ENCODE measurements at places on chromosomes 6 and 20.

GRCh38 chr20:33640287-33640686, 21.8 kb upstream of the C20orf144 start:
- no peak for DNase-seq

GRCh38 chr20:47320990-47321805, 35.3 kb downstream of the ZMYND8 start:
- no peak for DNase-seq

DNA sequence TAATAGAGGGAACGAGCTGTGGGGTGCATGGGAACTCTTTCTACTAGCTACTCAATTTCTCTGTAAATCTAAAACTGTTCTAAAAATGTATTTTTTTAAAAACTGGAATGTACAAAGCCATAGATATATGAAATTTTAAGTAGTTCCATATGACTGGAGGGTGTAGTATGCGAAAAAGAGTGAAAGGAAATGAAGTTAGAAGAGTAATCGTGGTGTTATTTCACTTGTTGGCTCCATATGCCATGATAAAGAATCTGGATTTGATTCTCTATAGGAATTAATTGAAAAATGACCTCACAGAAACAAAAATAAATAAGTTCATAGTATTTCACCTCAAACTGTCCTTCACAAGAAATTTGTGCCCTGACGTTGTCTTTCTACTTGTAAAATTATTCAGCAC, 500.2 kb downstream of the TENT5A start:
- DNase-seq, result no peak

DNA sequence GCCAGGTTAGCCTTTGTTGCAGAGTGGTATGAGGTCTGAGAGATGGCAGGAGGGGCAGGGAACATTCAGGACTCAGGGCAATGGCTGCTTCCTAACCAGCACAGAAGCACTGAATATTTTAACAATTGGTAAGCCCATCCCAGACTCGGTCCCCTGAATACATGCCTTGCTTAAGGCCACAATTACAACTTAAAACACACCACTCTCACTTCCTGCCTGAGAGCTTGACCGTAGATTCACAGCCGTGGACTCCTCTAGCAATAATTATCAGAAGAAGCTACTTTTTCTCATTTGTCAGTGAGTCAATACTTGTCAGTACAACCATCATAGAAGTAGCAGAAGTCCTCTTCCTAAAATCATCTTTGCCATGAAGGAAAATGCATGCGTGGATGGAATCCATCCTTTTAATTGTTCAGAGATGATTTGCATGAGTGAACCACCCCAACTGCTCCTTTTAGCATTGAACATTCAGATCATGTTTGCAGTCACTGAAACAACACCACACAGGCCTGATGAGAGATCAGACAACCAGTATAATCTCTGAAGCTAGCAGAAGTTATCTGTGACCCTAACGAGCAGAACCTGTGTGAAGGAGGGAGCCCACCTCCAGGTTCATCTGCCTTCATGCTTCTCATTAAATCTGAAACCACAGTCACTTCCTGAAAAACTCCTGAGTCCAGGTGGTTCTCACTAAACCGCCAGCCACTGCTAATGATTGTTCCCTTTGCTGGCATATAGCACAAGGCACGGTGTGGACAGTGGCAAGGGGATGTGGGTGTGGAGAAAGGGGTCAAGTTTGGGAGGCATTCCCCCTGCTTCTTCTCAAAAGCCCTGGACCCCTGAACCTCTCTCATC, 333.9 kb upstream of the CNR1 start:
- DNase-seq, result no peak

DNA sequence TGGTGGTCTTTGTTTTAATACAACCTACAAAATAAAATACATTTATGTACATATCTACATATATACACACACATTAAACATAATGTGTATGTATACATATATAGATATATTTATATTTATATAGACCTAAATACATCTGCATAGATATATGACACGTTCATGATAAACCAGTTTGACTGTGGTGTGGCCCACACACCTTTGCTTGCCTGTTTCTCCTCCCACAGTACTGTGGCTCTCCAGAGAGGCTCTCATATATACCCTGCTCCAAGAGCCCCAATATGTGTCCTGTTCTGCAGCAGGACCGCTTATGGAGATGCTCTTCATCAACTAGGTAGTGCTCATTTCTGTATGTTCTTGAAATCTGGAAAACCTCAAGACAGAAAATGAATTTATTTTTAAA, 207.0 kb downstream of the KCNQ5 start:
- no peak for DNase-seq

DNA sequence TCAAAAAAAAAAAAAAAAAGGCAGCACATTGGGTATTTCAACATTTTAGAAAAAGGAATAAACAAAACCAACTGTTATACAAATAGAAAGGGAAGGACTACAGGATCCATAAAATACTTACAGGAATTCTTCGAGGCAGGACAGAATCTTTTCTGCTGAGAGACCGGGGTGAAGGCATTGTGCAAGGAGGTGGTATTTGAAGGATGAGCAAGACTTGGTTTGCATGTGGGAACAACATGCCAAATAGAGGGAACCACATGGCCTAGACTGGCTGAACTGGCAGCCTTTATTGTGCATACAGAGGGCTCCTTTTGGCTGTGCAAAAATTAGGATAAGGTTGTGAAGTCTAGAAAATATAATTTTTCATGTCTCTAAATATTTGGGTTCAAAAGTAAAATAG, 62.9 kb downstream of the SCAND1 start:
- DNase-seq, result no peak

DNA sequence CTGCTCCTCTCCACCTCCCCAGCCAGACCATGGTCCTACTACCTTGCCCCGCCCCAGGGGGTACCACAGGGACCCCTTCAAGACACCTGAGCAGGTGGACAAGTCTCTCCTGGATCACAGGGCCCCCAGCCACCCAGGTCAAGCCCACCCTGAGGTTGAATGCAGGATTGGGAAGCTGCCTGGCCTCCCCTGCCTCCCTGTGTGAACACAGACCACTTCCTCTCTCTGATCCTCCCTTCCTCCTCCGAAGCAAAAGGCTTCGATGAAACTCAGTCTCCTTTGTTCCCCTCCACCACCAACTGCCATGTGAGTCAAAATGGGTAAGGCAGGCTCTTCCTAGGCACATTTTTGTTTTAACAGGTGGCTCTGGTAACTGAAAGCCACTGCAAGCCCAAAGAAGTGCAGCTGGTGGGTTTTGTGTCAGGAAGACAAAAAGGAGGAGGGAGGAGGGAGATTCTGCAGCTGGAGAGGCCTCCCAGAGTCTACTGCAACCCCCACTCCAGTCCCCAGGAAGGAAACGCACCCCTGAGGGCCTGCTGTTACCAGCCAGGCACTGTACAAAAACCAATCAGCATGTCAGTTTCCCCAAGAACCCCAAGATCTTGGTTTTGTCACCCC, 5.4 kb downstream of the ADA start:
- DNase-seq, result peak; percentile 8

GRCh38 chr20:59333951-59334350, 33.5 kb downstream of the EDN3 start:
- no peak for DNase-seq

DNA sequence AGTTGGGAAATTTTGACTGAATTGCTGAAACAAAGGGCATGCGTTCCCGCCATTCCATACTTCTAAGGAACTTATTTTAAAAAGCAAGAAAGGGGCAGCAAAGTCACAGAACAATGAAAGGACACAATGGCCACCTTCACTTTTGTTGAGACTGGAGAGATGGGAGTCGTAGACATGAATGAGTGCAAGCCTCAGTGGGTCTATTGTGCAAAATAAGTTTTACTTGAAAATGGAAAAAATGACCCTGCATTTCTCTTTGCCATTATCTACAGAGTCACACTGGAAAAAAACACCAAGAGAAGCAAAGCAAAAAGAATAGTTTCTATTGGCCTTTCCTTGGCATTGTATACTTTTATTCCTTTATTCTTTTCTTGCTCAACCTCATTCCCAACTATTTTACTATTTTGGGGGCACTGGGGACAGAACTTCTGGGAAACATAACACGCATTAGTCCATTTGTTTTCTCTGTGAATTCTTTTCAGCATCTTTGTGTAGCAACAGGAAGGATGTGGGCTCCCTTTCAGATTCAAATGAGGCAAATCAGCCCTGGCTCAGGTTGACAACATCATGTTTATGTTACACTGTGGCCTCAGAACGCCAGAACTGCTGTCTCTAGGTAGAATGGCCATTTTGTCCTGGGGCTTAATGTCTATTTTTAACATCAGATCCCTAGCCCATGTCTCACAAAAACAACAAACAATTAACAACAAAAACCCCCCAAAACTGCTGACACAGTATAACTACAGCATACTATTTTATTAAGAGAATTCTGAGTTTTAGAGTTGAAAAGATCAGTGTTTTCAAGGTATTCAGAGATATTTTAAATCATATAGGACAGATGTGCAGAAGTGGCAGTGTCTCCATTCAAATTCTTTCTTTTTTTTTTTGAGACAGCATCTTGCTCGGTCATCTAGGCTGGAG, 122.2 kb downstream of the FYN start:
- no peak for DNase-seq

DNA sequence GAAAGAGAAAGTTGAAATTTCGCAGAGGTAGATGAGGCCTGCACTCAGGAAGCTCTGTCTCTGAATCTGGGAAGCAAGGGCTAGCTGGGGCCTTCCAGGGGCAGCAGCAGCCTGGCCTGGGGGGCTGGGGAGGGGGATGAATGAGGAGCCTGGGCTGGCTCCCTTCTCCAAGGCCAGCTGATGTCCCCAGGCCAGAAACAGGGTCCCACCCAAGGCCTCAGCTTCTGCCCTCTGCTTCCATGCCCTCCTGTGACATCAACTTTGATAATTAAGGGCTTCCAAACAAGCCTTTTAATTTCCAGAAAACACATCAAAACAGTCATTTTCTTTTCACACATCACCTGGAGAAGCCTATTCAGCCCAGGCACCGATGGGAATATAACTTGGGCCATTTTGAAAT, 15.4 kb downstream of the TFAP2A start:
- no peak for DNase-seq

GRCh38 chr6:109015176-109015575, 79.5 kb downstream of the SESN1 start:
- no peak for DNase-seq

DNA sequence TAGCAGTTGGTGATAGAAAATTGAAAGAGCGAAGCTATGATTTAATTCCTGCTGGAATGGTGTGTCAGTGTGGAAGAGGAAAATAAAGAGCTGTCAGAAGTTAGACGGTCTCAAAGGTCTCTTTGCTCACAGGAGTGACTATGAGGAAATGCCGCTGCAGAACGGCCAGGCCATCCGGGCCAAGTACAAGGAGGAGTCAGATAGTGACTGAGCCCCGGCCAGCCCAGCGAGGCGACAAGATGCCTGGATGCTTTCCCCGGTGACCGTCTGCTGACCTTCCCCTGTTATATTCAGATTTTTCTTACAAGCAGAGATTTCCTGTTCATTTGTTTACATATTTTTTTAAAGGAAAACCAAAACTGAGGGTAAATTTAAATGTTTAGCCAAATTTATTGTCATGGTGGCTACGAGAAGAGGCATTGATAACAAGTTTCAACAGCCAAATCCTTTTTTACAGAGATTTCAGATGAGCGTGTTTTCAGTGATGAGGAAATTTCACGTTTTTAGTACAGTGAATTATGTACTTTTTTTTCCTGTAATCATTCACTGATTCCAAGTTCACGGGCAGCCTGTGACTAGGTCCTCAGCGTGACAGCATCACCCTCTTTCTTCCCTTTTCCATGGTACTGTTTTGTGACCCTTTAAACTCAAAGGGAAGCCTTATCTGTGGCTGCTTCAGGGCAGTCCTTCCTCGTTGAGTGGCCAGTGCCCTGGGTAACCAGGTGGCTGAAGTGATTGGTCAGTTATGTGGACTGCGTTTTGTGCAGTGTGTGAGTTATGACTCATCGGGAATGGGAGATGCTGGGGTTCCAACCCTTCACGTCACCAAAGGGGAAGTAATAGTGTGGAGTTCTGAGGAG, 12.6 kb downstream of the DYNLT1 start:
- DNase-seq, result no peak

GRCh38 chr6:21772884-21773575, 179.5 kb downstream of the SOX4 start:
- no peak for DNase-seq

GRCh38 chr20:29452186-29452585, 1805.3 kb upstream of the DEFB115 start:
- DNase-seq, result no peak

All from NCI-H2107 (cell line).